ENCODE measurements at places on chromosomes 6 and 20.

DNA sequence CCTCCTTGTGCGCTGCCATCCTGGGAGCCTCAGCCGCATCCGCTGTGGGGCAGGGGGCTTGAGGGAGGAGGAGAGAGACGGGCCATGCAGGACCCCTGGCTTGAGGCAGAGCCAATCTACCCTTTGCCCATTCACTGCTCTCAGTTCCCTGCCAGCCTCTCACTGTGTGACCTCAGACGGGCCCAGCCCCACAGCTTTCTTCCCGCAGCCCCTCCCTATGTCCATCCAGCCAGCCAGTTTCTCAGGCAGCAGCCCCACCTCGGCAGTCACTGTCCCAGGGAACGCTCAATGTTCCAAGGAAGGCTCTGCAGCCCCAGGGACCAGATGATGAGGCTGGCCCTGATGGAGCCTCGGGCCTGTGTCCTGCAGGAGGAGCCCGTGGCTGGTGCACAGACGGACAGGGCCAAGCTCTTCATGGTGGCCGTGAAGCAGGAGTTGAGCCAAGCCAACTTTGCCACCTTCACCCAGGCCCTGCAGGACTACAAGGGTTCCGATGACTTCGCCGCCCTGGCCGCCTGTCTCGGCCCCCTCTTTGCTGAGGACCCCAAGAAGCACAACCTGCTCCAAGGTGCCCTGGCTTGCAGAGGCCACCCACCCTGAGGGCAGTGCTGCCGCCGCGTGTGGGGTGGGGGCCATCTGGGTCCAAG is 3.9 kb upstream of the TNFRSF6B start:
- no peak for DNase-seq

GRCh38 chr20:42775866-42776265 is 413.8 kb downstream of the PTPRT start:
- DNase-seq: no peak

GRCh38 chr6:280775-281468 is 11.4 kb upstream of the DUSP22 start:
- DNase-seq: no peak

- DNase-seq: no peak
Measured at GRCh38 chr6:125981571-125982185, 4.7 kb upstream of the TRMT11 start.

- peak; percentile 74 for DNase-seq
Measured at GRCh38 chr6:149963462-149964307, at the start of gene ULBP1. ULBP1 (plus strand) TSS chr6:149963943; CDS start chr6:149964050, 107 bp downstream.

DNA sequence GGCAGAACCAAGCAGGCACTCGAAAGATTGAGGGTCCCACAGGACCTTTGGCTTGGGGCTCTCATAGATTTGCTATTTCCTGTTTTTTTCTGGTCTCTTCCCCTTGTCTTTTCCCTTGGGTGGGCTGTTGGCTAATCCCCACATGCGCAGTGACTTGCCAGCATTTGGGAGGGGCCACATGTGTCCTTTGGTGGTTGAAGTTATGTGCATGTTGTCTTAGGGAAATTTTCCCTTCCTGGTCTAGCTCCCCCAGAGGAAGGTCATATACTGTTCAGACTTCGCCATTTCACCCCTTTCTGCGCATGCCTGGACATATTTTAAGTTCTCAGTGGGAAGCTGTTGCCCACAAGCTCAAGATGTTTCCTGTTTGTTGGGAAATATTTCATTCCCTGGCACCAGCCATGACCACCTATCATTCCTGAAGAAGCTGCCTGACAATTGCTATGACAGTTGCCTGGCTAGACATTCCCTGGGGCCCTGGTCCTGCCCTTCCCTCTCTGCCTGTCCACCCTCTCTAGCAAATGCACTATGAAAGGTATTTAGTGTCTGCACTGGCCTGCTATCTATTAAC is 156.2 kb upstream of the THBS2 start:
- DNase-seq: no peak

- DNase-seq: no peak
Measured at GRCh38 chr6:137033828-137034227, 10.9 kb downstream of the IL20RA start.

GRCh38 chr6:25192590-25193459 is 86.3 kb upstream of the CARMIL1 start:
- no peak for DNase-seq

GRCh38 chr20:36110994-36111393 is 43.5 kb upstream of the EPB41L1 start:
- no peak for DNase-seq

GRCh38 chr20:37262505-37262904 is 891 bp upstream of the GHRH start:
- no peak for DNase-seq

DNA sequence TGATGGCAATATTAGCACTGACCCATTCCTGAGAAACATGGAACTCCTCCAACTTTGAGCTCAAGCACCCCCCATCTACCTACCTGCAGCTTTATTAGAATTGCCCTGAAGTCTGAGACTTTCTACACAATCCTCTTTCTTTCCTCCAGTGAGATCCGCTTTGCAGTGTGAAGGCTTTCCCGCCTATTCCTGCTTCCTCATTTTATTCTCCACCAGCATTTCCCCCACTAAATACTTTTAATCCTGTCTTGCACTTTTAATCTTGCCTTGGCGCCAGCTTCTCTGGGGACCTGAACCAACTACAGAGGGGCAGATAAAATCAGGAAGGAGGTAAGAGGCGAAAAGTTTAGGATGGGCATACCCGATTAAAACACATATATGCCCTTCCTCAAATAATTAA is 178.1 kb upstream of the PRDM1 start:
- DNase-seq: no peak

DNA sequence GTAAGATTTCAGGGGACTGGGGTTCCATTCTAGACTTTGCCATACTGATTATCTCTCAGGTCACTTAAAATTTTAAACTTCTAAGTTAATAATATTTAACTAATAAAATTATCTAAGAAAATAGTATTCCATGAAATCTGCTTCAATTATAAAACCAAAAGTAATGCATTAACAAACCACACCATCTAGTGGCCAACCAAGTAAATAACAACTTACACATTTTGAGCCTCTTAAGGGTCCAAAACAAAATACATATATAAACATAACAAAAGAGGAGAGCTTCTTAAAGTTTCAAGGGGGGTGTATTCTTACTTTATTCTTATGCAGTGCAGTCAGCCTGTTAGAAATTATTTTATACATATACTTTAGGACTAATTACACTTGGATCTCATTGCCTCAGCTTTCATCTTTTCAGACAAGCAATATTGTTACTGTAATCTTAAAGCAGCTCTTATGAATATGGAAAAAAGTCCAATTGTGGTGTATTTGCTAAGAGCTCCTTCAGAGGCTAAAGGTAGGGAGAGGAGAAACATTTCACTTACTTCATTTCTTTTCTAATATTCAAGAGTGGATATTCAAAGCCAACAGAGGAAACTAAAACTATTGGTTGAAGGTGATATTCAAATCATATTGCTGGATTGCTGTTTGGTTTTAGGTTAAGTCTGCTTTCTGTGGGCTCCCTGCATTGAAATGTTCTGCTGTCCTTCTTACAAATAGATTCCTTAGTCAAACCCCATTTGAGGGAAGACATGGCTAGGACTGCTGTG is 199.7 kb upstream of the SIM1 start:
- peak; percentile 54 for DNase-seq

DNA sequence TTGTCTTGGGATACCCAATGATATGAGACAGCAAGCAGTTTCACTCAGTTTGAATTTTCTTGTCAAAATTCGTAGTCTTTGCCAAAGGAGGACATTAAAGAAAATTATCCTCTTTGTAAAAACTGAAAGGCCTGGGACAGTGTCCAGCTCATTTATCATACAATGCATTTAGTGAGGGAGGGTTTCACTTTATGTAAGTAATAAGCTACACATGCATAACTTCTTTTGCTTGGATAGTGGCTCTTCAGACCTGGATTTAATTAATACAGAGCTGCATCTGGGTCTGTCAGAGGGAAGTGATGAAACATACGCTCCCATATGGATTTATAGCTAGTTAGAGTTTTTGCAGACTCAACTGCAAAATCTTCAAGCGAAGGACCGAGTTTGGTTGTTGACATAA is 175.6 kb downstream of the PHACTR1 start:
- DNase-seq: no peak

- DNase-seq: no peak
Measured at GRCh38 chr20:23371496-23371895, 9.5 kb downstream of the GZF1 start.

GRCh38 chr20:17916433-17916891 is 52.1 kb downstream of the SNX5 start:
- no peak for DNase-seq

GRCh38 chr6:128256095-128256494 is 264.3 kb downstream of the PTPRK start:
- no peak for DNase-seq

DNA sequence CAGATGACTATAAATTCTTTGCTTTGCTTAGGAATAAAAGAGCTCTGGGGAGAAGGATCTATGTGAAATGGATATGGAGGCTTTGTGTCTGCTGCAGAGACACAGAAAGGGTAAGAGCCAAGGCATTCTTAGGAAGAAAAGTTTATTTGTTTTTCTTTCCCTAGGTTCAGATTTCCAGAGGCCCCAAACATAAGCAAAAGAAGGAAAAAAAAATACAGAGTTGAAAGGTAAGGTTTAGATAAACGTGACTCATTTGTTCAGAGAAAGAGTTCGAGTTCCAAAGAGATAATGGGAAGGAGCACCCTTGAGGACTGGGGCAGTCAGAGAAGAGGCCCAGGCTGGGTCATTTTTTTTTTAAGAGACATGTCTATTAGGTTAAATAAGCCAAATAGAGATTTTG is 27.4 kb upstream of the BMP5 start:
- DNase-seq: no peak

DNA sequence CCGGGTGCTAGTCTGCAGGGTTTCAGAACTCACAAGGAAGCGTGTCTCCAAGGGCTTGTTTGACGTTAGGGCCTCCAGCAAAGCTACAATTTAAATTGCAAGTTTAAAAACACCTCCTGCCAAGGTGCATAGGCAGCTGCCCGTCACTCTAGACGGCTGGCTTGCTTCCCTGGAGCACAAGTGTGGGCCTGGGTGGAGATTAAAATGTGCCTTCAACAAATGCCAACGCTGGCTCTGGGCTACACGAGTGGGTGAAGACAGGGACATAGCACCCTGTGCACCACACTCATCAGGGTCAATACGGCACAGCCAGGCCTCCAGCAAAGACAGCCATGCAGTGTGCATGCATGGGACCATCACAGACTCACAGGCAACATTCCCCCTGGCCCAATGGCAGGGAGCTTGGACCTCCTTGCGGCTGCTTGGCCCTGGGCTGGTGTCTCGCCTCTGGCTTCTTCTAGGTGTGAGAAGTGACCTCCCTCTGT is 48.4 kb upstream of the FRMD1 start:
- DNase-seq: no peak
